RPMI7951 (cell line): ENCODE measurements at places on chromosomes 12 and 14. TPM values are rescaled to one million over a fixed set of nuclear protein-coding genes. Genes with fewer than 3 reads are reported as not detected.

GRCh38 chr12:52493172-52493571 is at the start of gene KRT6A:
TSS of gene KRT6A (minus strand) at chr12:52493257. CDS start at chr12:52493188, 69 bp downstream.
- no peak for DNase-seq

GRCh38 chr12:114689075-114689994 is 5.4 kb upstream of the TBX3 start:
- DNase-seq: no peak

- peak; percentile 3 for DNase-seq
Measured at GRCh38 chr12:20096430-20096829, 271.9 kb upstream of the PDE3A start.

GRCh38 chr12:108759924-108760323 is 28.6 kb upstream of the CORO1C start:
- no peak for DNase-seq

GRCh38 chr12:111316671-111317070 is 52.2 kb downstream of the PHETA1 start:
- DNase-seq: no peak

GRCh38 chr14:103527408-103528145 is 1.4 kb upstream of the TRMT61A start:
- peak; percentile 80 for DNase-seq

Gene GUCY2C
- not detected in 2 replicates for total RNA-seq
